ENCODE measurements at places on chromosomes 1 and 21.

DNA sequence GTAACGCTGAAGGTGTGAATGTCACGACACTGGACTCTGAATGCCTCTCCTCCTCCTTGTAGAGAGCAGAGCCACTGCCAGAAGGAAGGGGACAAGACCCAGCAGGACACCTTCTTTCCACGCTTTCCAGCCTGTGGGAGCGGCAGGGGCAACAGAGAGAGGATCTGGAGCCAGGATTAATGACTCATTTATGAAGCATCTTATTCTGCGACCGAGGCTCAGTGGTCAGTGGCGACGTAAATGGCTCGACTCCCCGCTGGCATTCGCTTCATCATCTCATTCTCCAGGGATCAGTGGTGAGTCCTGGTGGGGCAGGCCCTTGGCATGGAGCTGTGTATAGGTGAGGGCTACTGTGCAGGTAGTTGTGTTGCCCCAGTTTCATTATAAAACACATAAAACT lies 4.6 kb downstream of the SLC37A1 start:
- peak; percentile 57 for DNase-seq

DNA sequence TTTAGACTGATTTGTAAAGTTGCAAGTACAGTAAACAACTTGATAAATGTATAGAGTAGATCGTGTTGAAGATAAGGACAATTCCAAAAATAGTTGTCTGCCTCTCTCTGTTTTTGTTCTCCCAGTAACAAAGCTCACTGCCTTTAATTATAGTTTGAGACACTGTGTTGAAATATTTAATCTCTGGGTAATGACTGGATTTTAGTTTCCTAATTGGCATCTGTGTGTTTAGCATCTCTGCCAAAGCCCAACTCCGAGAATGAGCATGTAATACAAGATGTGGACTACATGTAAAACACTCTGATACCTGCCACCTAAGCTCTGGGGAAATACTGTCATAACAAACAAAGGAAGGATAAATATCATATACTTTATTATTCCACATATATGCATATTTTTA lies 27.7 kb upstream of the SDE2 start:
- no peak for DNase-seq

DNA sequence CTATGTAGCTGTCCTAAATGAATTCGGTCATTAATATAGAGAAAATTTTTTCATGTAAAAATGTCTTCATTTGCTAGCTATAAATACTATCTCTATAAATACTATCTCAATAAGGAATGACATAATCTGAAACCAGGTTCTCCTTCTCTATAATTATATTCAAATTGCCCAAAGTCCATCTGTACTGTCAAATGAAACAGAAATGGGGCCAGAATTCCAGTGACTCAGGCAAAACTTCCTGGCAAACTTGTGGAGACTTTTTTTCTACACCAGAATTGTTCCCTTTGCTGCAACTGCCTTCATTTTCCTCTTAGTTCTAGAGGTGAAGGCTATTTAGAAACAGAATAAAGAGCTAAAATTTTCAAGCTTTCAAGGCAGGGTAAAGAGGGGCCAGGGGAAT lies 152.5 kb downstream of the KCNH1 start:
- DNase-seq = no peak

- no peak for DNase-seq
These were observed 54.7 kb downstream of the C1orf94 start for GRCh38 chr1:34231441-34231840.

GRCh38 chr1:234997201-234997895 lies 131.3 kb downstream of the TOMM20 start:
- peak; percentile 100 for DNase-seq
